ENCODE measurements at places on chromosomes 3 and 15.

GRCh38 chr3:100526613-100527346, 34.4 kb downstream of the TMEM45A start:
- no peak for DNase-seq

DNA sequence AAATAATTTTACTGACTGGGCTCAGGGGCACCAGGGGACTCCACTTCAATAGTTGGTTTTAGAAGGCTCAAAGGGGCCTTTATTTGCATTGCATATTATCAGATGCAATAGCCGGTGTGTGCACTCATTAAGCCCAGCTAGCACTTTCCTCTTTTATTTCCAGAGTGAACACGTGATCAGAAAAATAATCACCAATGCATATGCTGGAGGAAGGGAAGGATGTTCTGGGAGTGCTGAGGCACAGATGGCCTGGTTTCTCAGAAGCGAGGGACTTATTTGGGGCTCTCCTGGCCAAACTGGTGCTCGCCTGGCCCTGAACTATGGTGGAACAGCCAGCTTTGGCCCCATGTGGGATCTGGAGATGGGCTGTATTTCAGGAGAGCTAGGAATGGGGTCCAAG, 60.4 kb upstream of the SEC13 start:
- DNase-seq: no peak

DNA sequence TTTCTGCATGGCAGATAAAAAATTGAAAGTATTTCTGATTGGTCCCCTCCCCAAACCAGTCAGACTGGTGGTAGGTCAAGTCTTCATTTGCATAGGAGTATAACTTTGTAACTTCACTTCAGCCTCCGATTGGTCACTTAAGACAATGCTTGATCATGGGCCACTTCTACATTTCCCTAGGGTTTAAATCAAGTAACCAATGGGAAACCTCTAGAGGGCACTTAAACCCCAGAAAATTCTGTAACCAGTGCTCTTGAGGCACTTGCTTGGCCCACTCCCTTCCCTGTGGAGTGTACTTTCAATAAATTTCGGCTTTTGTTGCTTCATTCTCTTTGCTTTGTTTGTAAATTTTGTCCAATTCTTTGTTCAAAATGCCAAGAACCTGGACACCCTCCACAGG, 225.5 kb downstream of the ARPP21 start:
- DNase-seq: no peak

DNA sequence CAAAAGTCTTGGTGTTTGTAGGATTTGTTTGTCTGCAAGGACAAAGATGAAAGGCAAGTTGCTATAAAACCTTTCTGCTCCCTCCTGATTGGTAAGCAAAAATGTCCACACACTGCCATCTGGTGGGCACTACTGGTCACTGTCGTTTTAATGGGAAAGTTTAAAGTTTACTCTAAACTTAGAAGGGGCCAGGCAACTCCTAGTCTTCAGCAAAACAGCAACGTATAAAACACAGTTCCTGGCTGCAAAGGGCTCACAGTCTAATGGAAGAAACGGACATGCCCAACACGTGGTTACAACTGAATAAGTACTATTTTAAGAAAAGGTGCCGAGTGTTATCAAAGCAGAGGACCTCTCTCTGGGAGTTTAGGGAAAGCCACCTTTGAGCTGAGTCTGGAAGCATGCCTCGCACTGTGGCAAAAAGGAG, 23.7 kb upstream of the TPRG1 start:
- peak; percentile 76 for DNase-seq

DNA sequence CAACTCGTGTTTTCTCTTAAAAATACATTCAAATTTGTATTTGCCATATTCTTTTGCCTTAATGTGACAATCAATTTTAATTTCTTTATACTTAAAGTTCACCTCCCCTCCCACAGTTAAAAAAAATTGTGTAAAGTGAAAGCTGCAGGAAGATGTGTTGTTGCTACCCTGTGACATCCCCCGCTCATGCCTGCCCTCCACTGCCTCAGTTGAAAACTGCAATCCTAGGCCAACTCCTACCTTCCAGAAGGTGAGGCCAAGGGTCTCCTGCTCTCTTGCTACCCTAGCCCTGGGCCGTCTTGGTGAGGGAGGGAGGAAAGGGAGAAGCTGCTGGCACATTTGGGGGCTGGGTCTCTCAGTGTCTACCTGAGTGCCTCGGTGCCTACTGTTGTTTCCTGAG, 57.0 kb upstream of the CMTM7 start:
- DNase-seq: no peak

DNA sequence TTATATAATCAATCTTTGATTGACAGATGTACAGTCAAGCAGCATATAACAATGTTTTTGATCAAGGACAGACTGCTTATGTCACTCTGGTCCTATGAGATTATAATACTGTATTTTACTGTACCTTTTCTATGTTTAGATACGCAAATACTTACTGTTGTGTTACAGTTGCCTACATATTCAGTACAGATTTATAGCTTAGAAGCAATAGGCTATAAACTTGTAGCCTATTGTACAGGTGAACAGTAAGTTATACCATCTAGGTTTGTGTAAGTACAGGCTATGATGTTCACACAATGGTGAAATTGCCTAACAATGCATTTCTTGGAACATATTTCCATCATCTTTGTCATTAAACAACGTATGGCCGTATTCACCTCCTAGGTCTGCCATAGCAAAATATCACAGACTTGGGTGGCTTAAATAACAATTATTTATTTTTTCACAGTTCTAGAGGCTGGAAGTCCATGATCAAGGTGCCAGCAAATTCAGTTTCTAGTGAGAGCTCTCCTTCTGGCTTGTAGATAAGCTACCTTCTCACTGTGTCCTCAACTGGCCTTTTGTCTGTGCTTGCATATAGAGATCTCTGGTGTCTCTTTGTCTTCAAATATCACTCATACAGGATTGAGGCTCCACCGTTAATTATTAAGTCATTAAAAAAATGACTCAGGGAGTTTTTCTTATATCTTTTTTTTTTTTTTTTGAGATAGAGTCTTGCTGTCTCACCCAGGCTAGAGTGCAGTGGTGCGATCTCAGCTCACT, 89.1 kb downstream of the EBLN2 start:
- no peak for DNase-seq

All from right forelimb (tissue), 1 donor.